Fibroblast of lung (primary cell): ENCODE measurements at places on chromosomes 12 and 14. TPM values are rescaled to one million over a fixed set of nuclear protein-coding genes. Genes with fewer than 3 reads are reported as not detected.

KRT71 gene
- polyA plus RNA-seq: not detected in 2 replicates

B3GNT4 gene
- 0.12 and 0.14 TPM in 2 replicates for polyA plus RNA-seq

NINJ2 gene
- 0.35 and 1.8 TPM in 2 replicates for polyA plus RNA-seq

TEX52 gene
- polyA plus RNA-seq: not detected in 2 replicates

ST8SIA1 gene
- 0.45 and 3.5 TPM in 2 replicates for polyA plus RNA-seq

RFX4 gene
- polyA plus RNA-seq: not detected in 2 replicates

STON2 gene
- polyA plus RNA-seq: 1.5 and 4.6 TPM in 2 replicates

PAPLN gene
- 1.3 and 1.4 TPM in 2 replicates for polyA plus RNA-seq

ESRRB gene
- polyA plus RNA-seq: 0.03 TPM in 1 of 2 replicates, not detected in the other

SLC2A14 gene
- 0.07 TPM in 2 replicates for polyA plus RNA-seq

ACSS3 gene
- polyA plus RNA-seq: 2.7 and 10.3 TPM in 2 replicates

EIF2S3B gene
- 0.42 and 0.66 TPM in 2 replicates for polyA plus RNA-seq

OASL gene
- polyA plus RNA-seq: 0.07 and 0.14 TPM in 2 replicates

SRRM4 gene
- polyA plus RNA-seq: not detected in 2 replicates

NUAK1 gene
- 4.6 and 20.7 TPM in 2 replicates for polyA plus RNA-seq

HCAR3 gene
- not detected in 2 replicates for polyA plus RNA-seq

DNA sequence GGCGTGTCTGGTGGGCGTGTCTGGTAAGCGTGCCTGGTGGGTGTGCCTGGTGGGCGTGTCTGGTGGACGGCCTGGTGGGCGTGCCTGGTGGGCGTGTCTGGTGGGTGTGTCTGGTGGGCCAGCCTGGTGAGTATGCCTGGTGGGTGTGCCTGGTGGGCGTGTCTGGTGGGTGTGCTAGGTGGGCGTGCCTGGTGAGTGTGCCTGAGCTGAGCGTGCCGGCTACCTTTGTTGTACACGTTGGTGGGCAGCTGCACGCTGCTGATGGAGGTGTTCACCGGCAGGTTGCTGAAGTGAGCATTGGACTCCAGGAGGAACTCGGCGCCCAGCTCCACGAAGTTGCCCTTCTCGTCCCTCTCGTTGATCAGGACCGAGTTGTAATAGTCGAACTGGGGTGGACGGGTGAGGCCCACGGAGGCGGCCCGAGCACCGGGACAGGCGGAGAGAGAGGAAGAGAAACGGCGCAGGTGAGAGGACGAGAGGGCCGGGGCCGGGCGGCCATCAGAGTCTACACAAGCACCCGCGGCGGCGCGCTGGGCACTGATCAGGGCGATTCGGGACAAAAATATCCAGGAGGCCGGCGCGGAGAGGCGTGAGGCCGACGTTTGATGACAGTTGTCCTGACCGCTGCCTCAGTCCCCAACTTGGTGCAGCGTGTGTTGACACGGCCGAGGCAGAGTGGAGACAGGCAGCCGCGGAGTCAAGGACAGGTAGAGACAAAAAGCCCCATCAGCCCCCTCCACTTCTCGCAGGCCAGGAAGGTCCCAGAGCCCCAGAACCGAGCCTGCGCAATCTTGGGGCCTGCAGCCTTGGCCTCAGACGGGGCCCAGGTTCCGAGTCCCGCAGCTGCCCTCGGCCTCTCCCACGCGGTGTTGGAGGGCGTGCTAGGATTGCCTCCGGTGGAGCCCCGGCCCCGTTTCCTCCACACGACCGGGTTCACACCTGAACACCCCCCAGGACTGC, 10.5 kb downstream of the CACNA2D4 start:
- no peak for DNase-seq

GRCh38 chr12:84841591-84841990, 71.0 kb downstream of the SLC6A15 start:
- DNase-seq: no peak

DNA sequence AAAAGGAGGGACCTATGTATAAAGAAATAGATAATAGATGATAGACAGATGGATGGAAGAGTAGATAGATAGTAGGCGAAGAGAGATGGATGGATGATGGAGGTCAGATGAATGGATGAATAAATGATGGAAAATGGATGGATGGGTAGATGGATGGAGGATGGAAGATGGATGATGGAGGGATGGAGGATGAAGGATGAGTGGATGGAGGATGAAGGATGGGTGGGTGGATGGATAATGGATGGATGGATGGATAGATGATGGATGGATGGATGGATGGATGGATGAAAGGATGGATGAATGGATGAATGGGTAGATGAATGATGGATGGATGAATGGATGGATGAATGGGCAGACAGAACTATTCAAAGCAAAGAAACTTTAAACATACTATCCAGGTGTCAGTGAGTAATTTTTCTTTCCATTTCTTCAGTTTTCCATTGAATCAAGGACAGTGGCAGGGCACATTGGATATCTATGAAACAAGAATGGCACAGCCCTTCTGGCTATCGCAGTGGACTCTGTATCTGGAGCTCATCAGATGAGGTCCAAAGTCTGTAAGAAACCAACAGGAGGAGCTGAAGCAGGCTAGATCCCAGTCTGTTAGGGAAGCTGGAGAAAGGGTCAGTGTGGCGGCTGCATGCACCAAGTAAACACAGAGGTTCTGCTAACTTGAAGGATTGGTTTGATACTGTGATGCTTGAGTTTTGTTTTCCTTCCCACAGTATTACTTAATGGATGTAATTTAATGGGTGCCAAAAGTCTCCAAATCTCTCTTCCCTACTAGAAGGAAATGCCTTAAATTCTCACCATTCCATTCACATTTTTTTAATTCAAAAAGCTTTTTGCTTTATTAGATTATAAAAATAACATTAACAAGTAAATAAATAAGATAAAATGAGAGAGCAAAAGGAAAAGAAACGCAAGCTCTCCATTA, 18.1 kb upstream of the MED13L start:
- DNase-seq: peak; percentile 31

GRCh38 chr14:92121670-92122350, at the start of the genes CPSF2 and NDUFB1:
Gene CPSF2, plus strand, starts transcription at chr14:92121969. Its CDS starts 9,016 bp downstream, at chr14:92130985.
Gene NDUFB1, minus strand, starts transcription at chr14:92121706. Its CDS starts 4,069 bp downstream, at chr14:92117637.
- peak; percentile 75 for DNase-seq

GRCh38 chr12:90773491-90773890, 181.5 kb downstream of the CCER1 start:
- DNase-seq: peak; percentile 30

- no peak for DNase-seq
Observed at GRCh38 chr14:72796935-72797334, 97.0 kb downstream of the DPF3 start.

DNA sequence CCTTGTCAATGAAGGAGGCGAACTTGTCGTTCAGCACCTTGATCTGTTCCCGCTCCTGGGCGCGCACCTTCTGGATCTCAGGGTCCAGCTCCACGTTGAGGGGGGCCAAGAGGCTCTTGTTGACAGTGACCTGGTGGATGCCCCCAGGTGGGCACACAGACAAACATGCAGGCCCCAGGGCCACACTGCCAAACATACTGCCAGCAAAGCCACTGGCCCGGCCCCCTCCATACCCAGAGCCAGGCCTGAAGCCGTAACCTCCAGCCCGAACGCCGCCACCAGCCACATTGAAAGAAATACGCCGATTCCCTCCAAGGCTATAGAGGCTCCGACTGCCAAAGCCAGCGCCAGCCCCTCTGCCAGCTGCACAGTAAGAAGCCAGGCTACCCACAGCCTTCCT, 337 bp downstream of the KRT74 start:
- no peak for DNase-seq

GRCh38 chr12:54054742-54055194, 1.1 kb downstream of the HOXC4 start:
- no peak for DNase-seq

DNA sequence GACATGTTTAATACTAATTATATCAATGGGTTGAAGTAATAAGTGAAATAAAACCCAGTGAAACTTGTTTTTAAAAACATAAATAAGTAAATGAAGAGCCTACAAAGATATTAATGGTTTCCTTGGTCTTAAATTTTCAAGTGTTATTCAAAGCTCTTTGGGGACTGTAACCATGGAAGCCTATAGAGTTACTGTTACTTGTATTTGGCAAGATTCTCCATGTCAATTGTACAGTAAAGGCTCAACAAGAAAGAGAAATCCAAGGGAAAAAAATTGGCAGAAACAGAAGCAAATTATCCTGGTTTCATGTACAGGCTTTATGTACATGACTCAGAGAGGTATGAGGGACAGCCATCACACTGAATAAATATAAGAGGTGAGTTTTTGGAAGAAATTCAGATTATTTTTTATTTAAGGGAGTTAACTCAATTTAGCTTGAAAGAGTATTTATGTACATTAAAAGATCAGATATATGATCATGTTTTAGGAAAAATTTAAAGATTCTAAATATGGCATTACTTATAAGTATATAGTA, 151.1 kb upstream of the HMGA2 start:
- DNase-seq: no peak

GRCh38 chr14:65656554-65656953, 244.0 kb downstream of the FUT8 start:
- no peak for DNase-seq

GRCh38 chr14:106080922-106081321, 554.5 kb downstream of the TMEM121 start:
- no peak for DNase-seq

GRCh38 chr14:32027255-32027939, 49.7 kb upstream of the ARHGAP5 start:
- no peak for DNase-seq

GRCh38 chr14:59897757-59898383, 22.1 kb upstream of the LRRC9 start:
- DNase-seq: peak; percentile 6

DNA sequence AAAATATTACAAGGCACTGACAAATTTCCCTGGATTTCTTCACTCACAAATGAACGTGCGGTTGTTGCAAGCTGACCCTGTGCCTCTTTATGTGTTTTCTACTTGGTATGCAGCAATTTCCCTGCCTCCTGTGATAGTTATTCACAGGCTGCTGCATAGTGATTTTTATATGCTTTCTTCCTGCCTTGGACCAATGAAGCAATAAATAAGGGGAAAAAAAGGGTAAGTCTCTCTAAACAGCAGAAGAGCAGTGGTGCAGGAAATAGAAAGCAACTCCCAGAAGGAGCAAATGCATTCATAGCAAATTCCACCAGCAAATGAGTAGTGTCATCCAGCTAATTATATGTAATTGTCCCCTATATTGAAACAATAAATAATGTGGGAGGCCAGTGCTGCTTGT, 737.9 kb downstream of the GALC start:
- no peak for DNase-seq

DNA sequence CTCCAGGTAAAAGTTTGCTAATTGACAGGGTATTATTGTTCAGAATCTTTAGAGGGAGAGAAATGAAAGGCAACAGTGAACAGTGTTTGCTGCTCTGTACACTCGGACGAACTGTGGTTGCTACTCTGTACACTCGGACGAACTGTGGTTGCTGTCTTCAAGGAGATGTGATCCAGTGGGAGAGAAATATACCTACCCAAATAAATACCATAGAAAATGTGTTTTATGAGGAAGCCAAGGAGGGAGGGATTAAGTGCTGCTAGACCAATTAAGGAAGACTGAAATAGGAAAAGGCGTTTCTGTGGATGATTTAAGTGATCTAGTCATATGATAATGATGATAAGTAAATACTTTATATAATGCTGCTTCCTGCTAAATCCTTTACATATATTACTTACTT, 2.7 kb downstream of the STK38L start:
- no peak for DNase-seq

DNA sequence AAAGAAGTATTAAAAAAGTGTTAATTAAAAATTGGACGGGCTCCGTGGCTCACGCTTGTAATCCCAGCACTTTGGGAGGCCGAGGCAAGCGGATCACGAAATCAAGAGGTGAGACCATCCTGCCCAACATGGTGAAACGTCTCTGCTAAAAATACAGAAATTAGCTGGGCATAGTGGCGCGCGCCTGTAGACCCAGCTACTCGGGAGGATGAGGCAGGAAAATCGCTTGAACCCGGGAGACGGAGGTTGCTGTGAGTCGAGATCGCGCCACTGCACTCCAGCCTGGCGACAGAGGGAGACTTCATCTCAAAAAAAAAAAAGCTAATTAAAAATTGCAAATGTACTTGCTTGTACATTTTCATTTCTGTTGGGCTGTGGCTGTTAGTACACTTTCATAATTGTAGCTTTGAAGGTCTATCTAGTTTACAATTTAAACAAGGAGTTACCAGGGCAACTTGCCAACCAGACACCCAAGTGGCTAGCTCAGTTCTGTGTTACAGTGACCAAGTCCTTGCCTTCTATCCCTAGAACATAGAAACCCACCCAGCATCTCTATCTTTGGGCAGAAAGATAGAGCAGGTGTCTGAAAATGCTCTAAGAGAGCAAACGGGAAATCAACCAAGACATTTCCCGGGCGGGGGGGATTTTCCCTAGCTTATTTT, 1.2 kb downstream of the COA8 start:
- no peak for DNase-seq

- DNase-seq: peak; percentile 91
Observed at GRCh38 chr14:32202998-32203882, at the start of gene RNU6-8. Gene RNU6-8, minus strand, starts transcription at chr14:32203269.

DNA sequence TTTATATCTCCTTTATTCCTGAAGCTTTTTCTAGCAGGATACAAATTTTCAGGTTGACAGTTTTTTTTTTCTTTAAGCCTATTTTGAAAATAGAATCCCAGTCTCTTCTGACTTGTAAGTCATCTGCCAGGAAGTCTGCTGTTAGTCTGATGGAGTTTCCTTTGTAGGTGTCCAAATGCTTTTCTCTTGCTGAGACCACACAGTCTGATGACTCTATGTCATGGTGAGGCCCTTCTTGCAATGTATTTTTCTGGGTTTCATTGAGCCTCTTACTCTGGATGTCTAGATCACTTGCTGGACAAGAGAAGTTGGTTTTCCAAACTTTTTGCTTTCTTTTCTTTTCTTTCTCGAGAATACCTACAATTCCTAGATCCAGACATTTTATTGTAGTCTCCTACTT, 30.6 kb downstream of the USP15 start:
- DNase-seq: no peak

GRCh38 chr14:98886982-98887381, 385.0 kb downstream of the BCL11B start:
- DNase-seq: no peak

GRCh38 chr14:72780751-72781150, 113.2 kb downstream of the DPF3 start:
- DNase-seq: peak; percentile 80

DNA sequence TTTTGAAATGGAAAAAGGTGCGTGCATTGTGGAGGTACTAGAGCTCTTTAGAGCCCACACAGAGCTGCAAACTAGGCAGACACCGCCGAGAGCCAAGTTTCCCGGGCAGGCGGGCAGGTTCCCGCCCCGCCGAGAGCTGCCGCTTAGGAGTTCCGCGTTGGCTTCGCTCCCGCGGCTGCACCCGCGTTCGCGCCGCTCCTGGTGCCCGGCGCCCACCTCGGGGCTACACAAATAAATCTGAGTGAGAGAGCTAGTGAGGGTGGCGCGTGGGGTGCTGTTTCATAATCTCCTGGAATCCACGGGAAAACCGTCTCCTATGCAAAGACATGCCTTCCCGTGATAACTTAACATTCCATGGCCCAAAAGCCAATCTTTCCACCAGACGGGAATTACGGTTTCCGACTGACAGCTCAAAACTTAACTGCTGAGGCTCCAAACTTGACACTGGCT, 645 bp downstream of the KITLG start:
- DNase-seq: no peak

- no peak for DNase-seq
Observed at GRCh38 chr12:46815809-46816208, 10.0 kb downstream of the SLC38A4 start.

DNA sequence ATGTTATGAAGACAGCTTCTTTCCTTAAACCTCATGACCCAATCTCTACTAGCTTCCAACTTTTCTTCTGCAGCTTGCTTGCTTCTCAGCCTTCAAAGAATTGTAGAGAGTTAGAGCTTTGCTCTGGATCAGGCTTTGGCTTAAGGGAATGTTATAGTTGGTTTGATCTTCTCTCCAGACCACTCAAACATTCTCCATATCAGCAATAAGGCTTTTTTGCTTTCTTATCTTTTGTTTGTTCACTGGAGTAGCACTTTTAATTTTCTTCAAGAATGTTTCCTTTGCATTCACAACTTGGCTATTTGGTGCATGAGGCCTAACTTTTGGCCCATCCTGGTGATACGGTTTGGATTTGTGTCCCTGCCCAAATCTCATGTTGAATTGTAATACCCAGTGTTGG, 163.8 kb downstream of the PCNX1 start:
- DNase-seq: no peak
